ENCODE measurements at places on chromosomes 2 and 18.
A peak's percentile ranks its signal among the peaks of the same experiment; 100 is the strongest.

- no peak for DNase-seq
These were observed 246.3 kb upstream of the SIX2 start for GRCh38 chr2:45255563-45255962.

GRCh38 chr2:231606941-231607340 lies 14.3 kb downstream of the TEX44 start:
- DNase-seq: no peak

GRCh38 chr2:54419855-54420523 lies 36.1 kb upstream of the SPTBN1 start:
- DNase-seq: no peak

- DNase-seq: no peak
These were observed 151.4 kb downstream of the LRRTM1 start for GRCh38 chr2:80153151-80153550.

GRCh38 chr2:60852282-60852860 lies 29.0 kb upstream of the REL start:
- no peak for DNase-seq

- no peak for DNase-seq
These were observed 184.1 kb downstream of the CDH7 start for GRCh38 chr18:65934874-65935273.

DNA sequence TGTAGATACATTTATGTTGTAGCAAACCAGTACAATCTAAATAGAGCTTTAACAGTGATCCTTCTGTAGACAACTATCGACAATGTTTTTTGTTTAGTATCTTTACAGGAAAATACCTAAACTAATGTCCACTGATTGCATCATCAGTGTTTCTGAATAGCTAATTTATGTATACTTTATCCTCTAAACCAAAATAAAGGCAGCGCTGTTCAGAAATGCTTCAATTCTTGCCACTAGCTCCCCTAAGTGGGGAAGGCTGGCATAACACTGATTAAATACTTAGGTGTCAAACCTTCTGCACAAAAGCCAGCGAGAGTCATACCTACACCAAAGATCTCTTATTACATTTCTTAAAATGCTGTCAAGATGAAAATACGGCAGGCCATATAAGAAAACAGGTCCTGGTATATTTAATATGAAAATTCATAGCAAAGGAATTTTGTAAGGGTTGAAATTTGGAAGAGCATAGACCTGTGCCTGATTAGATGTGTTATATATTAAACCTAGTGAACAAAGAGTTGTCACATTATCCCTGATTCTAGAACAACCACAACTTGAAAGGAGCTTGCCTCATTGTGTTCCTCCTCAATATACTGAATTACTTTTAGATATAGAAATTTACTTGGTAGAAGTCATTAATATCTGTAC lies 1693.4 kb upstream of the SLC39A10 start:
- peak; percentile 13 for DNase-seq

GRCh38 chr18:41939326-41939725 lies 15.7 kb upstream of the PIK3C3 start:
- DNase-seq: no peak

DNA sequence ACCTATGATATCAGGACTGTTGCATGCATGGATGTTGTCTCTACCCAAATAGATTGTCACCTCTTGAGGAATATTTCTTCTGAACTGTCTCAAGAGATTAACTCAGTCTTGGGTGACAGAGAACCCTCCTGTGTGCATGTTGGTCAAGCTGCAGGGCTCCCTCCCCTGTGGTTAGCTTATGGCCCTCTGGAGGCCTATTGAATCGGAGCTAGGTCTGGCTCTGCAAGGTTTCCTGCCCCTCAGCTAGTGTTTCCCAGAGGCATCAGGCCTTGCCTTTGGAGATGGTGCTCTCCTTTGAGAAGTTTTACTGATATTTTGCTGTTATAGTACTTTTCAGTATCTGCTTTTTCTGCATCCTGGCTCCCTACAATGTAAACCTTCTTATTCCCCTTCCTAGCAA lies 769.2 kb upstream of the FAM98A start:
- no peak for DNase-seq

DNA sequence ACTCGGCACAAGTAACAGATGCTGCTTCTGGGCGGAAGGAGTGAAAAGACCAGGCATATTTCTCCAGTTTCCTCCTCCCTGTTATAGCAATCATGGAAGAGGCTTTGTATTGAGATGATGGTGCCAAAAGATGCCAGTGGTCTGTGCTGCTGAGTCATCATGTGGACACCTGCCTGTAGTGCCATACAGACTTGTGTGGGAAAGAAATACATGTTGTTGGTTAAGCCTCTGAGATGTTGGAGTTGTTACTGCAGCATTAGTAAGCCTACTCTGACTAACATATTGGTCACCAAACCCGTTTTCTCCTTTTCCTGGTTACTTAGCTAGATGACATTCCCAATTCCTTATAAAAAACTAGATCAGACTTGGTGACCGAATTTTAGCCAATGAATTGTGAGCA lies 356.9 kb downstream of the ZNF521 start:
- no peak for DNase-seq

DNA sequence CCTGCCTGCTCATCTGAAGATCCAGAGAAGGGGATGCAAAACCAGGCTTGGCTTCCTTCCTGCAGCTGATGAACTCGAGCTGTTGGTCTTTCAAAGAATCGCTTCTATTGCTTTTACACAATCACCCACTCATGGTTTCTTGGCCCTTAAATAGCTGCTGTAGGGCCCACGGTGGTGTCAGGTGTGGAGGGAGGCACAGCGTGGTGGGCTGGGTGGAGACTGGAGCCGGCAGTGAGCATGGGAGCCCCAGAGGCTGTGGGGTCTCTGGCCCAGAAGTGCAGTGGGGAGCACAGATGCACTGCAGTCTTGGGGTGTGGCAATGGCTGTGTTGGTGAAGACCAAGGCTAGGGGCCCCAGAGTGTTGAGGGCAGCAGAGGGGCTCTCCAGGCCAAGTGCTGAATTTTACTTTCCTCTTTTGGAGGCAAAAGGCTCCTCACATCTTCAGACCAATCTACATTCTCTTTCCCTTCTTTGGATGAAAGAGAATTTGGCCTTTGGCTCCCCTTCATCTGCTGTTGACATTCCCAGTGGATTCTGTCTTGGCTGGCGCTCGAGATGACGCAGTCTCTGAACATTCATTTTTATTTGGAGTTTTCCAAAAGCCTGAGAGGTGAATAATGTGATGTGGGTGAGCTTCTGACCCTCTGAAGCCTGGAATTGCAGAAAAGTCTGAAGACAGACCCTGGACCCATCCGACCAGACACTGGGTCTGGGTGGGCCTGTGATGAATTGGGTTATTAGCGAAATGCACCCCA lies 70.1 kb upstream of the ASB18 start:
- no peak for DNase-seq

DNA sequence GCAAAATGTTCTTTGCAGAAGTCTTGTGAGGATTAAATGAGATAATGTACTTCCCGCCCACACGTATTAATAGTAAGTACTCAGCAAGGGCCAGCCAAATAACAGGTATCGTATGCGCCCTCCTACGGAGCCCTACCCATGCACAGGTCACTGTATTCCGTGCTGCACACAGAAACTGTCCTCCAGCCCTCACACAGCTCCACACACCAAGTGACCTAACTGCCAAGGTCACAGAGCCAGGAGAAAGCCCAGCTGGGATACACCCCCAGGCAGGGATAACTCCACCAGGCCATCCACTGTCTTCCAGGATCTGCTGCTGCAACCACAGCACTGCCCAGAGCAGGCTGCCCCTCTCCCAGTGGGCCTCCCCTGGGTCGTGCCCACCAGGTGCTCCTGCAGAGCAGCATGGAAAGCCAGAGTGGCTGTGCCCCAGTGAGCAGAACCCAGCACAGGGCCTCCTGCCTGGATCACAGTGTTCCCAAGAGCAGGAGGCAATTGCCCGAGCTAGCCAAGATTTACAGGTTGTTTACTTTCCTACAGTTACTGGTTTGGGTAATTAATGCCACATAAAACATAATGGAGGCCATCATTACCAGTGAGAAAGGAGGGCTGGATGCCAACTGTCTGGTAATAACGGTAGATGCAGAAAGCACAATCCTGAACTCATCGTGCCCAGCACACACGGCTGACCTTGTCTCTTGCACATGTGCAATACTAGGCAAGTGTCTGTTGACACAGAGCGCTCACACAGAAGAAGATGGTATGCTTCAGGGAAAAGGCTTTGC lies 24.4 kb downstream of the TFCP2L1 start:
- DNase-seq: no peak

DNA sequence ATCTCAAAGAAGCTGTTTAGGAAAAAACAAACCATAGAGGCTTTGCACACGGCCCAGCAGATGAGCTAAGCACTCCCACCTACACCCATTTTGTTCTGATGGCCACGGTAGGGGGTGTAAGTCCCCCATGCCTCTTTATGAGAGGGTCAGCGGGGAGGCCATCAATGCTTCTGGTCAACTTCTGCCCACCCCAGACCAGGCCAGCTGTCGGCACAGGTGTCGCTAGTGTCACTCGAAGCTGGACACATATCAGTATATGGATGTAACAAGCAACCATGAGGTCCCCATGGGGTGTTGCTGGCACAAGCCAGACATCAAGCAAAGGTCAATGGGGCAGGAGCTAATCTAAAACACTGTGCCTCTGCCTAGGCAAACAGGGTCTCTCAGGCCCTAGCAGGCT lies 23.7 kb upstream of the SLC35F6 start:
- DNase-seq: no peak

- no peak for DNase-seq
These were observed 188.2 kb upstream of the XIRP2 start for GRCh38 chr2:166700079-166700478.

GRCh38 chr2:201460532-201460931 lies 9.0 kb downstream of the STRADB start:
- no peak for DNase-seq

DNA sequence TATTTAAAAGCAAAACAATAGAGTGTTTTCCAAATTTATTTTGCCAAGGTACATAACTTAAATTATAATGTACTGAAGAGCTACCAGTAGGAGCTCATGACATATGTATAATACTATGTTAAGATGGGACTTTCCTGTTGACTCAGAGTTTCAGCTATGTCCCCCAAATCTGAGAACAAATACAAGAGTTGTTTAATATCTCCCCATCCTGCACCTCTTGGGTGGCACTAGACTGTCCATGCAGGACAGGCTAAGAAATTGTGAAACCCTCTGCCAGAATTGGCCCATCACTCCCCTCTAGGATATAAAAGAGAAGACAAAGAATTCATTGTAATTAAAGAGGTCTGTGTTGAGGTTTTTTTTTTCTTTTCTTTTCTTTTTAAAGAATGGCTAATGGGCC lies 21.7 kb upstream of the CTAGE1 start:
- no peak for DNase-seq

DNA sequence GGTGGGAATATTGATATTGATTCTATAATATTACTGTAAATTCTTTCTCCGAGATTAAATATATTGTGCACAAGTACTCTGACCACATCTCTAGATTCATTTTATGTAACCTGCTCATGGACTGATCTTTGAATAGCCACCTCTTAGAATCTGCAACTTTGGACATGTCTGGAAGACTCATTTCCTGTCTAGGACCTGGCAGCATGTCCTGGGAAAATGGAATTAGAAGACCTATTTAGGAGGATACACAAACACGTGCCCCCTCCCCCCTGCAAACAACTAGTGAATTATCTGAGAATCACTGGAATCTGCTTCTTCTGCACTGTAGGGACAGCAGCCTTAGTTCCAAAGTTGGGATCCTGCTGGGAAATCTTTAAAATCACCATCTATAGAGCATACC lies 94.1 kb downstream of the UBE2E3 start:
- no peak for DNase-seq

DNA sequence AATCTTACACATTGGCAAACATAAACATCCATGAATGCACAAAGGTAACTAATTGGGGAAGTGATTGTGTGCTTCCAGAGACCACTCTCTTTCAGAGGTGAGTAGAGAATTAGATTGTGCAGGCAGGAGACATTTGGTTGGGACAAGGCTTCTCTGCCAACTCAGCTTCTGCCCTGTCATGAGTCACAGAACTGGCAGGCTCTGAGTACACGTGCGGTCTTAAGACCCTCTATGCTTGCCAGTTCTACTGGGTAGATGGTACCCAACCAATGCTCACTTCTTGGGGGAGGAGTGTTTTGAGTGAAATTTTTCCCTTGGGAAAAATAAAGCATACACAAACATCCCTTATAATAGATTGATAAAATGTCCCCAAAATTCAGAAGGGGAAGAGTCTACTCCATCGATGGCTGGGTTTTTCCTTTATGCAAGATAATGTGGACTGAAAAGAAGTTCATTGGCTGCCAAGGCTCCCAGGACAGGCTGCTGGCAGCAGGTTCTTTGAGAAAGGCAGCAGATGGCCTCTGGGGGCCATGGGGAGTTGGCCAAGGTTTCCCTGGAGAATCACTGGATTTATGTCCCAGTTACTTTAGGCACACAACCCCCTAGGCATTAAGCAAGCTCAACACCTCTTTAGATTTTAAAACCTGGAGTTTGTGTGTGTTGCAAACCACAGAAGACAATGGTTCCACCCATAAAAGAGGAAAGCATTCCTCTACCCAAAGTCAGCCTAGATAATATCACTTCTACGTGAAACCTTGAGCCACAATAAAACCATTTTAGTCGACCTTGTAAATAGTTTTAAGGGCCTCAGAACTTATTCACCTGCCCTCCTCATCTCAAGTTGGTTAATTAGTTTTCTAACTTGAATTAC lies 417.0 kb downstream of the TXNL1 start:
- no peak for DNase-seq

DNA sequence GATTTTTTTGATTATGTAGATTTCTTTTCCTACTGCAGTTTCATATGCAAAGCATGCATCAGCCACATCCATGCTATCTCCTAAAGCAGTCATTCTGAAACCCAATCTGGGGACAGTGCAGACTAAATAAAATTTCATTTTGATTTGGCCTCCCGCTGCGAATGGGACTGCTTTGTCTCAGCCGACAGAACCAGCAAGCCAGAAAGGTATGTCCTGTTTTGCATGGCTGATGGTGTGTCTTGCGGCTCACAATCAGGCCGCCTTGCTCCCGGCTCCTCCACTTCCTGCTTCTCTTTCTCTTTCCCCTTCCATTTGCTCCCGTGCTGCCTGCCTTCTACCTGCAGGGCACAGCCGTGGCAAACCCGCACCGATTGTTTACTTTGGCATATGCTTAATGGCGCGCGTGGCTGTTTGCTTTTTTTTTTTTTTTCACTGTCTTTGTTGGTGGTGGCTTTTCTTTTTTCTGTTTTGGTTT lies 419.6 kb upstream of the POU3F3 start:
- no peak for DNase-seq

GRCh38 chr2:218626369-218626768 lies 18.7 kb downstream of the PLCD4 start:
- no peak for DNase-seq

- DNase-seq: no peak
These were observed 267.1 kb downstream of the PRKCE start for GRCh38 chr2:45918463-45919159.

GRCh38 chr18:61414086-61414485 lies 80.9 kb downstream of the CDH20 start:
- no peak for DNase-seq

DNA sequence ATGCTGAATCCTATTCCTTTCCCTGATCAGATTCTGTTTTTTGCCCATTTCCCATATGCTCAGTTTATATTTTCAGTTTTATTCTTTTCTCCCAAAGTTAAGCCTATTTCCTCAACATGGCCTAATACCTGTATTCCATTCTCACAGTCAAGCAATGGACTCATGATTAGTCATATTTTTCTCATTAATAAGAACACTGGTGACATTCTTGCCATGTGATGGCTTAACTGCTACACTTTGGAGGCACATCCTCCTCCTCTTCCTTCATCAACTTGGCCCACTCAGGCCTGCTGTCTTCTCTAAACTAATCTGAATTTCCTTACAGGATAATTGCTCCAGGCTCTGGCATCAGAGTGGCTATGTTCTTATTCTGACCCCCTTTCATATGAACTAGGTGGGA lies 679.2 kb downstream of the NYAP2 start:
- no peak for DNase-seq
